Activated CD8-positive, alpha-beta memory T cell treated with anti-CD3 and anti-CD28 coated beads for 1 hour (primary cell): ENCODE measurements at places on chromosomes 12 and 14.

DNA sequence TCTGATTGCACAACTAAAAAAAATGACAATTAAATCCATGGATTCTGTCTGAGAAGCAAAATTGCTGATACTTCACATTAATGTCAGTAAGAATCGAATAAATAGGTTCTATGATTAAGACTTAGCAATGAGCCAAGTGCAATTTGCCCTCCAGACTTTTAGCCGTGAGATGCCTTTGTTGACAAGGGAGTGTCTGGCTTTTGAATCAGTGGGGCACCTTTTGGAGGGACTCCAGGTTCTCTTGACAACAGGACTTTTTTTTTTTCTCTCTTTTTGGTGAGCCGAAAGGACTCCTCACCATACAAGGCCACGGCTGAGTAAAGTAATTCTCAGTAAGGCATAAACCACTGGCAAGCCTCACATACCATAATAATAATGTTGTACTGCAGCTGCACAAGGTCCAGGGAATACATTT lies 4.7 kb upstream of the MDM1 start:
- no peak for DNase-seq

- DNase-seq = no peak
Observed at GRCh38 chr14:74865156-74865555, 10.8 kb downstream of the PROX2 start.

- DNase-seq = no peak
Observed at GRCh38 chr12:72546106-72546505, 273.9 kb downstream of the TRHDE start.

DNA sequence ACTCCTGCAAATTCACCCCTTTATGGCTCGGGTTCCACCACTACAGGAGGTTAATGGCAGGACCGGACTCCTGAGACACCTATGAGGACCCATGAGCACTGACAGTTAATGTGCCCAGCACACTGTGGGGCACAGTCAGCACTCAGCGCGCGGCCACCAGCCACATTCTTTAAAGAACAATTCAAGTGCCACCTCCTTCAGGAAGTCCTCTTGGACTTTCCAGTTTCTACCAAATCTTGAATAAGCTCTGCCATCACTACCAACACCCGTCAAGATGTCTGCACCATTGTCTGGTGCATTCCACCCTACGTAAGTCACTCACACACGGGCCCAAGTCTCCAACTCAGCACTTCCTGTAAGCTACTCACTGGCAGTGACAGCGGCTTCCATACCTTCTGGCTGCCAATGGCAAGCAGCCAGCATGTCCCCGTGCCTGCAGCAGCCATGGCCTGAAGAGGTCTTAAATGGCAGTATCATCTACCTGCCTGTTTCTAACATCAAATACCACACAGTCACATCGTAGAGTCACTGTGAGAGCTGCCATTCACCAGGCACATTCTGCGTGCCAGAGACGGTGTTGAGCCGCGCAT lies 48.5 kb downstream of the CDC42BPB start:
- DNase-seq = no peak

DNA sequence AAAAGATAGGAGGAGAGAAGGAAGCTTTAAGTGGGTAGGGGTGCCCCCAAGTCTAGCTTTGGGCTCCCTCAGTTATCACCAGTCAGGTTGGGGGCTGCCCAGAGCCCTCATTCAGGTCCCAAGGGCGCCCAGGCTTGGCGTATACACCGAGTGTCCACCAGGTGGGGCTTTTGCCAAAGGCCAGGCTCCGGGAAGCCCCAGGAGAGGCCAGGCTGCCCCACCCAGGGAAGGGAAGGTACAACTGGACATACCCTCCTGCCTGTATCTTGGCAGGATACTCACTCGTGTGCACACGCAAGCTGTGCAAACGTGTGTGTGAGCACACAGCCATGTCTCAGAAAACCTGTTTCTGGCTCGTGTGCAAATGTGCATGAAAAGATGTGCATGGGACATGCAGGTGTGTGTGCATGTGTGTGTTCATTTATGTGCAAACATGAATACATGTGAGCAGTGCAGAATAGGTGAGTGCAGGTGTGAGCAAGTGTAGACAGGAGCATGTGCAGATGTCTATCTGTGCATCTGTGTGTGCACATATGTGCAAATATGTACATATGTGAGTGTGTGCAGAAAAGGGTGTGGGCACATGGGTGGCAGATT lies 103.9 kb upstream of the MYL2 start:
- DNase-seq = peak; percentile 14

DNA sequence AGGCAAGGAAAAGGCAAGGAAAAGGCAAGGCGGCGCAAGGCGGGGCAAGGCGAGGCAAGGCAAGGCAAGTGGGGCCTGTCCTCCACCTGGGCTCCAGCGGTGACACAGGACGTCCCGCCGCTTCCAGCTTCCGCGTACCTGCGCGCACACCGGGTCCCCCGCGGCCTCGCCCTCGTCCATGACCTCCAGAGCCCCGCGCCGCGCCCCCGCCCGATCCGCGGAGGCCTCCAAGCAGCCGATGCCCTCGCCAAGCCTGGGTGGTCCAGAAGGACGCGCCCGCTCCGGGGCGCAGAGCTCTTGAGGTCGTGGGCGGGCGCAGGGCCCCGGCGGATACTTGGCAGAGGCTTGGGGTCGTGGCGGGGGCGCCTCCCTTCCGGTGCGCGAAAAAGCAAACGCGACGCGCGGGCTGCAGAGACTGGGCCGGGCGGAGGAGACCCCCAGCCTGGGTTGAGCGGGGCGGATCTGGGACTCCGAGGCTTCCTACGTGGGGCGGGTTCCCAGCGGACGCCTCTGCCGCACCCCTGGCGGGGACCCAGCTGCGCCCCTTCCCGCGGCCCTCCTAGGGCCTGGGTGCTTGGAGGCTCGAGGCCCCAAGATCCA lies 60.8 kb upstream of the EIF5 start:
- DNase-seq = no peak

DNA sequence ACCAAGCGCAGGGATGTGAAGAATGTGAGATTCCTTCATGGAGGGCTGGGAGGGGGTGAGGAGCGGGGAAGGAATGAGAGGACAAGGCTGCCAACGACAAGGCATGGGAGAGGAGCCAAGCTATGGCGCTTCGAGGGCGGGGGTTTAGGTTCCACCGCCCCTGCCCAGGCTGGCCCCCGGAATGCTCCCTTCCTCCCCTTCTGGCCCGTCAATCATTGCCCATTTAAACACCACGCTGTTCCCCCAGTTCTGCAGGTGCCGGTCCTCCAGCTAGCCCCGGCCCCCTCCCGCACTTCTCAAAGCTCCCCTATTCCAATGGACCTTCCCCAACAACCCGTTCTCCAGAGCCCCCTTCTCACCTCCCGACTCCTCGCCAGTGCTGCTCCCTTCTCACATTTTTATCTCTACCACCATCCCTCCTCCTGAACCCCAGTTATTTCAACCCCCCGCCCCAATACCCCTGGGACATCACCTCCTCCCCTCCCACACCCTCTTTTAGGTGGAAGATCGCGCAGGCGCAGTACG lies 428 bp downstream of the RNF41 start:
- DNase-seq = no peak

GRCh38 chr14:72776701-72777261 lies 117.1 kb downstream of the DPF3 start:
- no peak for DNase-seq

DNA sequence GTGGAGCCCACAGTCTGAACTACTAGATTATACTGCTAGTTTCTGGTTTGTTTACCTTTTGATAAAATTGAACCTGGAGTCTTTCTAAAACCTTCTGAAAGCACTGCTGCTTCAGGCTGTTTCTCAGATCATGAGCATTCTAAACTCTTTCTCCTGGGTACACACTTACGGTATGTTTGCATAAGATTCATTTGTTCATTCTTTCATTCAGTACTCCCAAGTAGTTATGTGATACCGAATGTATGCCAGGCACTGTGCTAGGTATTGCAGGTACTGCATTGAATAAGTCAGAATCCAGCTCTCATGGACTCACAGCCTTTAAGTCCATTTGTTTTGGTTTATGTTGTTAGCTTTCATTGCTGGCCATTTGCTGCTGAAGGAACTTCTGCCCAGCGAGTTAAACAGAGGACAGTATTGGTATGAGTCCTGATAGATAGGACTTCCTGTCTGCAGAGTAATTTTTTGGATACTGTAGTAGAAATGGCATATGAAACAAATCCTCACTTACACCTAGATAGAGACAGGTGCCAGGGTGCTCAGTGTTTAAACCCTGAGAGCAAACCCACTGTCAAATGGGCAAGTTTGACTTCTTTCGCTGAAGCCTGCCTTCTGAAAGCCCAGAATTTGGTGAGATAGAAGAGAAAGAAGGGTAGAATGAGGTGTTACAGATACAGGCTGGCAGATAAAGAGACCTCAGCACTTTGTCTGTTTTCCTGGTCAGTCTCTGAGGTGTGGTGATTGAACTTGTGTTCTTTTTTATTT lies 2.1 kb downstream of the SUSD6 start:
- no peak for DNase-seq

DNA sequence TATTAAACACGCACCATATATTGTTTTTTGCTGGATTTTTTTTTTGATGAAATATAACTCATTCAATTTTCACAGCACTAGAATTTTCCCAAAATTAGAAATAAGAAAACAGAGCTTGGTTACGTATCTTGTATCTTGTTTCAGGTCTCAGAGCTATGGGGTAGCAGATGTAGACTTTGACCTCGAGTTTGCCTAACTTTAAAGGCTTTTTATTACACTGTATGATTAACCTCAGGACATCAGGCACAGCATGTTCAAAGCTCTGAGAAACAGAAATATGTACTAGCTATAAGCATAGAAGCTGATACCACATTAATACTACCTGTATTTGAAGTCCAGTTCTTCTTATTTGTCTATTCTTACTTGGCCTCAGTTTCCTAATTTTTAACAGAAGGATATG lies 171.9 kb upstream of the KITLG start:
- DNase-seq = no peak

- DNase-seq = no peak
Observed at GRCh38 chr12:12668005-12668404, 28.0 kb downstream of the GPR19 start.

DNA sequence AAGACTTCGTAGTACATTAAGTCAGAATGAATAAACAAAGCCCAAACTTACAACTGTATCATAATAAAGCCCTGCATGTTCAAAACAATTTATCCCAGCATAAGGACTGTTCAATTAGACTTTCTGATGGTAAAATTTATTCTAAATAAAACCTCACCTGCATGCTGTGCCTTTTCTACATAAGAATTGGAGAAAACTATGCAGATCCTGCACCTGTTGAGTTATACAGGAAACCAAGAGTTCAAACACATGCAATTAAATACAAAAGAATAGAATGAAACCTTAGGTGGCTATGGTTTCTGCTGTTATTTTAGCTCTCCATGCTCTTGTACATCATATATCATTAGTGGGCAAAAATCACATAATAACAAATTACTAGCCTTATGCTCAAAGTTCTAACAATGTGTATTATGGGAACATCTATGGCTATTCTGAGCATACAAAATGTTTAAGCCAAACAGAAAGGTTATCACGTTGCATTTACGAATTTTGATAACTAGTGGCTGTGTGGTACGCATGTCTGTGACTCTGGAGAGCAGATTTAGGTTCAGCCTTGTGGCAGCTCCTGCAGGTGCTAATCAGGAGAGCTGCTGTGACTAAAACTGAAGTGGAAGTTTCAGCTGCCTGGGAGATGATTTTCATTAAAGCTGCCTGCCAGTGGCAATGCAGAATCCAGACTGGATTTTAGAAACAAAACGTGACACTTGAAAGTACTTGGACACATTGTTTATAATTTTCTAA lies 36.1 kb upstream of the LRFN5 start:
- DNase-seq = no peak

- no peak for DNase-seq
Observed at GRCh38 chr14:105151084-105151837, 17.3 kb downstream of the JAG2 start.

DNA sequence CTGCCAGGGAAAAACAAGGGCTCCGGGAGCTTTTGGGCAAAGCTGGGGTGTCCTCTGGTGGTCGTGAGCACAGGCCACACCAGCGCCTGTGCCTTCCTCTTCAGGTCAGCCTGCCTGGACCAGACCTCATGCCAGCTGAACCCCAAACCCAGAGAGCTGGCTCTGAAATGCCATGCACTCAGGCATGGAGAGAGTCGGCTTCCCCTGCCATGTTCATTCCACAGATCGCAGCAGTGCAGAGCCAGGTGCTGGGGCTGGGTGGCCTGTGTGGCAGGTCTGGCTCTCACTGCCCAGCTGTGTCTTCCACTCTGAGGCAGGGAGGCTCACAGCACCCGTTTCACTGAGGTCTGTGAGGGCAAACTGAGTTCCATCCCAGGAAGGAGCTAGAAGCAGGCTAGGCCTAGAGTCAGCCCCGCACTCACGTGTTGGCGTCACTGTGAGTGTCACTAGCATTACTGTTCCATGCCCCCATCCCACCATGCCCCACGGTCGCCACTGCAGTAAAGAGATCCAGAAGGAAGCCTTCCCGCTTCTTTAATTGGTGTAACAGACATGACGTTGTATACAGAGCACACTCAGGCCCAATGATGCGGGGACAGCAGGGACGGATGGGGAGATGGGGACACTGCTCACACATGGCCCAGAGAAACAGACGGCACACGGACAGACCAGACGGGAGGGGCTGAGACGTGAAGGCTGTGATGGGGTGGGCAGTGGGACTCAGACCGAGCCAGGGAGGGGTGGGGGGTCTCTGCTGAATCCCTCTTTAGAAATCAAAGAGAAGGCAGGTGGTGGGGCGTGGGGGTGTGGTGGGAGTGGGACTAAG lies 2.7 kb downstream of the ARL6IP4 start:
- DNase-seq = no peak

GRCh38 chr12:121872546-121873215 lies 14.0 kb upstream of the HPD start:
- no peak for DNase-seq

DNA sequence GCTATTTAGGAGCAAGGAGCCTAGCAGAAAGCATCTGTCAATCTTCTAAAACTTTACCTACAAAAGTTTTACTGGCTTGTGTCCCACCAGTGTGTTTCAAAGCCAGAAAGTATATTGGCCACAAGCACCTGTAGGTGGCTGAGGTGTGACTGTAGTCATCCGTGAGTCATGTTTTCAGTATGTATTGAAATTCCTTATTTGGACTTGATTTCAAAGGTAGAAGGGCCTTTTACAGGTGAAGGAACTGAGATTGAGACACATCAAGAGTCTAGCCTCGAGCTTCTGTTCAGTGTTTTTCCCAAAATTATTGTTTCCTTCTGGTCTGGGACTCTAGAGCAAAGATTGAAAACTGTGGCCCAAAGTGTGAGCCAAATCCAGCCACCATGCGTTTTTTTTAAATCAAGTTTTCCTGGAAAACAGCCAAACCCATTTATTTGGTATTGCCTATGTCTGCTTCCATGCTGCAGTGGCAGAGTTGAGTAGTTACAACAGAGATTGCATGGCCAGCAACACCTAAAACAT lies 195.3 kb upstream of the BCL2L14 start:
- no peak for DNase-seq

- no peak for DNase-seq
Observed at GRCh38 chr12:42498549-42499247, 90.8 kb downstream of the PRICKLE1 start.

- DNase-seq = no peak
Observed at GRCh38 chr12:94147387-94147990, 888 bp upstream of the PLXNC1 start.

GRCh38 chr12:109715310-109716091 lies 1.9 kb downstream of the FAM222A start:
- no peak for DNase-seq
